ENCODE measurements at places on chromosomes 6 and 20.

DNA sequence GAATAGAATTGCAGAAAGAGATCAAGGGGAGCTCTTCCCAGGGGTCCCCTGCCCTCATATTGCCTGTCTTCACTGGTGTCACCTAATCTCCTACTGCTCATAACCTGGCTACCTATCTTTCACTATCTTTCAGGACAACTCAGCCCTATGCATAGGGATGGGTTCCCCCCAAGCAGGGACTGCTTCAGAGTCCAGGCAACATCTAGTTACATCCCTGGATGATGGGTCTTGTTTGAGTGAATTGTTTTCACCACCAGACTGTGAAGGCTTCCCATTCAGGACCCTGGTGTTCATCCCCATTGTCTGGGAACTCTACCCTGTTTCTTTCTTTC, 850 bp upstream of the HECA start:
- no peak for DNase-seq

DNA sequence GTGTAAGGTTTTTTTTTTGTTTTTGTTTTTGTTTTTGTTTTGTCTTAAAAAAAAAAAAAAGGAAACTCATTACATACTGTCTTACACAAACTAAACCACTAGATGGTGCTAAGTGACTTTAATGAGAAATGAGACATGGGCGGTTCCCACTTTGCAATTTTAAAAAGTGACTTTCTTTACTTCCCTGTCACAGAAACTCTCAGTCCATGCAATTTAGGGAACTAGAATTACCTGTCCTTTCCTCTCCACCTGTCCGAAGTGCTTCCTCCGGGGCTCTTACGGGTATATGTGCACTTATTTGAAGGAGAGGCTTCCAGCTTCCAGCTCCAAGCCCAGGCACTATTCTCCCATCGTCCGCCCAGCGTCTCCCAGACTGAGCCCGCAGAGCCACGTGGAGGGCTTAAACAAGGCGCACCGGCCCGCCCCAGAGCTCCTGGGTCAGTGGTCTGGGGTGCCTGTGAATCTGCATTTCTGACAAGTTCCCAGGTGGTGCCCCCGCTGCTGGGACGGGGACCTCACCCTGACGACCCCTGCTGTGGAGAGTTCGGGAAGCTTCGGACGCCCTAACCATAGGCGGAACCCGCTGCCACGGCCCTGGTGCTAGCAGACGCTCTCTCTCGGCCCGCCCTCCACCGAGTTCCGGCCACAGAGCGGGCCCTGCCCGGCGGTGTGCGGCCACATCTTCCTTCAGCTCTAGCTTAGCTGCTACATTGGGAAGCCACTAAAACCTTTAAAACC, 26.1 kb downstream of the BFSP1 start:
- peak; percentile 66 for DNase-seq

DNA sequence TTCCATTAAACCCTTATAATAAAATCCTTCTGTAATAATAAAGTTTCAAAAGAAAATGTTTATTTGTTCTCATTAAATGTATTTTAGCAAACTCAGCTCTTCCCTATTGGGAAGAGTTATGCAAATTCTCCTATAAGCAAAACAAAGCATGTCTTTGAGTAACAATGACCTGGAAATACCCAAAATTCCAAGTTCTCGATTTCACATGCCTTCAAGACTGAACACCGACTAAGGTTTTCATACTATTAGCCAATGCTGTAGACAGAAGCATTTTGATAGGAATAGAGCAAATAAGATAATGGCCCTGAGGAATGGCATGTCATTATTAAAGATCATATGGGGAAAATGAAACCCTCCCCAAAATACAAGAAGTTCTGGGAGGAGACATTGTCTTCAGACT, 3.8 kb downstream of the IL17A start:
- DNase-seq, result no peak

- no peak for DNase-seq
Measured at GRCh38 chr6:139126931-139127330, 7.9 kb upstream of the HECA start.

GRCh38 chr6:79536585-79536953, 661 bp downstream of the LCA5 start:
- DNase-seq, result no peak

DNA sequence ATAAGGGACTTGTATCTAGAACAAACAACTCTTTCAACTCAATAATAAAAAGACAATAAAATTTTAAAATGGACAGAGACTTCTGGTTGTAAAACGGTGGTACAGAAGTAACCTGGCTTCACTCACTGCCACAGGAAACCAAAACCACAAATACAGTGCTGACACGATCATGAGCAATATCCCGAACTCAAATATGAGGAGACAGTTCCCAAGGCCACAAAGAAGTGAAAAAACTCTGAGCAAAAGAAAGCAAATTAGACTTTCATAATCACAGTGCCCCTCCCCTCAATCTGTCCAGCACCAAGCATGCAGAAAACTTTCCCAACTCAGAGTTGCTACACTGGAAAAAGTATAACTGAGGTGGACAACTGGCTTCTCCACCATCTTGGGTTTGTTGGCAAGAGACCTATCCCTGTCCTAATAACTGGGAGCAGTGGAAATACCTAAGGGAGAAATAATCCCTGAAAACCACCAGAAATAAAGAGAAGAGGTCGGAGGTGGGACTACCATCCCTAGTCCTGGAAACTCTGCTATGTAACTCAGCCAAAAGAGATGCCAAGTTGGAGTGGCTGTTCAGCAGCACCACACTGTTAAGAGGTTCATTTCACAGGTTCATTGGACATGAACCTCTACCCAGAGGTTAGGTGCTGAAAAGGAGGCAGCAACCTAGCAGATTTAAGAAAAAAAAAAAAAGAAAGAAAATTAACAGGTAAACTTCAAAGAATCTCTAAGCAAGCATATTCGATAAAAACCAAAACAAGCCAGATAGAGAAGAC, 55.5 kb downstream of the REV3L start:
- DNase-seq, result peak; percentile 18

- no peak for DNase-seq
Measured at GRCh38 chr6:43821101-43821886, 51.3 kb downstream of the VEGFA start.

DNA sequence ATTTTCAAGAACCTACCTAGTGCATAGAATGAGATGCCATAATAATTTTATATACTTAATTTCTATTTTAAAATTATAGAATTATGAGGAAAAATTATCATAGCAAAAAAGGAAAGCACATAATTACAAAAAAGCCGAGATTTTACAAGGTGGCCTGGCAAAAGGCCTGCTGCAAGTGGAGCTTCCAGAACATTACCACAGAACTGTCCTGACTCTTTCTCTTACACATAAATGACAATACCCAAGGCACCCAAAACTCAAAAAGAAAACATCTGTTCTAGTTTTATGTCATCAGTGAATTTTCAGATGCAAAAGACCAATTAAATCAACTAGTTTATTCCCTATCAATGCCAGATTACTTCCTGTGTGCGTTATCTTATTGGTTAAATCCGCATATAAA, 74.2 kb downstream of the FILIP1 start:
- DNase-seq, result no peak

- no peak for DNase-seq
Measured at GRCh38 chr6:74248966-74249365, 553.0 kb downstream of the CD109 start.

DNA sequence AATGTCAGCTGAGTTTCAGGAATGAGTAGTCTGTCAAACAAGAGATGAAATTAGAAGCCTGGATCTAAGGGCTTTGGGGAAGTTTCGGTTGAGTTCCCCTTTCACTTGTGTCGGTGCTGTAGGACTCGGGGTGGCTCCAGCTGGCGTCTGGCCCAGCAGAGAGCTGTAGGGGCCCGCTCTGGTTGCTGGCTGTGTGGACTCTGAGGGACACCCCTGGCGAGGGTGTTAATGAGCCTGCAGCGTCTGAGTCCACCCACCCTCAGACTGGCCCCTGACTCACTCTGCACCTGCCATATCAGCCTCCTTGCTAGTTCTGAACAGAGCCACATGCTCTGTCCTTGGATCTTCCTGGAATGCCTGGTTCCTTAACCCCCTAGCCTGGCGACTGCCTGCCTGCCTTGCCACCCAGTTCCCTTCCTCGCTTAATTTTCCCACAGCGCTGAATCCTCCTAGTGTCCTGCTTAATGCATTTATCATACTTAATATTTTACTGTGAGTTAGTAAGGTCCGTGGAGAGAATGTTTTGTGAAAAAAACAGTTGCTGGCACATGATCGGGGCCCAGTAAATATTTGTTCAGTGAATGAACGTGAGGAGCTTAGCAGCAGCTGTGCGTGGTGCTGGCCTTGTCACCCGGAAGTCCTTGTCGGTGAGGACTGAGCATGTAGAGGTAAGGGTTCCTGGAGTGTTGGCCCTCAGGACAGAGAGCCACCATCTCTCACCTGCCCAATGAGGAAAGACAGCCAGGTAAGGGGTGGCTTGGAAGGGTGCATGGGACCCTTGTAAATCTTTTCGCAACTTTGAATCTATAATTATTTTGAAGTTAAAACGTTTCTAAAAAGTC, 1.6 kb downstream of the DNAJC5 start:
- peak; percentile 43 for DNase-seq

DNA sequence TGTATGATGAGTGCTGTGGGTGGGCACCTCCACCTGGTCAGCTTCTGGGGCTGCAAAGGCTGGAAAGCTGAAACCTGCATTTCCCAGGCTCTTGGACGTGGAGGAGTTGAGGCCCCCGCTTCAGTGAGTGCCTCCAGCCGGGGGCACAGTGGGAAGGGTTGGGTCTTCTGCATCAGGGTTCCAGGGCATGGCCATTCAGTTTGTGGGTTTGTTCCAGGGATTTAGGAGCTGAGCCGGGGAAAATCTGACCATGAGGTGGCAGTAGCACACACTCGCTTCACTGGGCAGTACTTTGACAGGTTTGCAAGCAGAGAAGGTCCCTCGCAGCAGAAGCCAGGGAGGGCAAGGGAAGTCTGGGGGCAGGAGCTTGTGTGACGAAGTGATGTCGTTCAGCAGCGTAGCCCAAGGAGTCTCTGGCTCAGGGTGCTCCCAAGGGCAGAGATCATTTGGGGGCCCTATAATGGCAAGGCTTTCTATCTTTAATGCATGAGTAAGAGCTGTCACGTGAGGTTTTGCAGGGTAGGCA, 69.5 kb upstream of the SULF2 start:
- no peak for DNase-seq

DNA sequence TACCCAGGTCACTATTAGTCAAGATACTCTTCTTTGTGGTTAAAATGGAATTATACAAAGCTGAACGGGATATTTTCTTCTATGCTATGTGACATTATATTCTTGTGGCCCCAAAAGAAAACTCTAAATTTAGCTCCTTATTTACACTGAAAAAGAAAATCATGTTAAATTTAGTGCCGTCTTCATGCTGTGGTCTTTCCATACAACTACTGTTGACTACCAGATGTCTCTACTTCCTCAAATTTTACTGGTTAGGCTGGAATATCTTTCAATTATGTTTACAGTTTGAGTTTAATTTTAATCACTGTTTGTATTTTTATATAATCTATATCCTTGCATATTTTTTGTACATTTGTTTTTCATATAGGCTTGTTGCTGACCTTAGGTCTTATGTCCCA, 95.6 kb upstream of the FOXO3 start:
- DNase-seq, result no peak

GRCh38 chr20:36043892-36044515, 75.6 kb downstream of the CNBD2 start:
- no peak for DNase-seq

- no peak for DNase-seq
Measured at GRCh38 chr6:14478381-14479225, 361.0 kb downstream of the CD83 start.

- DNase-seq, result no peak
Measured at GRCh38 chr6:122302067-122302466, 97.4 kb upstream of the HSF2 start.

- DNase-seq, result no peak
Measured at GRCh38 chr6:151136141-151136755, 103.5 kb upstream of the AKAP12 start.

DNA sequence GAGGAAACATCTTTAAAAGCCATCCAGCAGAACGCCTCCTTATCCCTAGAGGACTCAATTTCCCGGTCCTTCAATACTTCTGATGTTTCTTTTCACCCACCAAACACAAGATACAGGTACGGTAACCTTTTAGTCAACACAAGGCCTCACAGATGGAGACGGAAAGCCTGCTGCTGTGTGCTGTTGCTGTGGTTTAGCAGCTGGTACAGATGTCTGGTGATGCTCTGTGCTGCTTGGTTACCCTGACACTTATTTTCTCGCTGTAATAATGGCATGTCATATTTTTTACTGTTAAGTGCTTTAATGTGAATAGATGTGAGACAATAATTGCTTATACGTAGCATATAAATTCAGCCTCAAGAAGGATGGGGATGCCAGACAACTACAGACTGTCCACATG, 25.3 kb downstream of the GMDS start:
- no peak for DNase-seq
